ENCODE measurements at places on chromosomes 5 and 9. TPM values are rescaled to one million over a fixed set of nuclear protein-coding genes. Genes with fewer than 3 reads are reported as not detected.

Gene SPACA9
- total RNA-seq, result 2.1 TPM

Gene QRFP
- not detected for total RNA-seq

Gene SPINK4
- total RNA-seq, result not detected

Gene ZNF879
- total RNA-seq, result 7.6 TPM

Gene FYB1
- 0.12 TPM for total RNA-seq

Gene RAD17
- 23.7 TPM for total RNA-seq

Gene ADAMTS13
- 2.7 TPM for total RNA-seq

Gene PDCD1LG2
- total RNA-seq, result 10.1 TPM

Gene ABCA2
- total RNA-seq, result 19.0 TPM

Gene TSSK1B
- total RNA-seq, result 0.11 TPM

Gene DRD1
- not detected for total RNA-seq

Gene PALM2AKAP2
- total RNA-seq, result 20.4 TPM

Gene FGF1
- total RNA-seq, result 4.0 TPM

Gene GPX8
- total RNA-seq, result 126 TPM

Gene KLF9
- total RNA-seq, result 33.4 TPM

Gene CDK5RAP2
- total RNA-seq, result 35.2 TPM

Gene ZNF474
- total RNA-seq, result 0.11 TPM

Gene DMAC1
- total RNA-seq, result 7.4 TPM

Gene PCDHB6
- under 0.01 TPM for total RNA-seq

Gene ZNF618
- 11.4 TPM for total RNA-seq

Gene HSPB3
- 1.8 TPM for total RNA-seq

Gene PCDHGB2
- total RNA-seq, result 1.2 TPM

Gene FOXD4L3
- not detected for total RNA-seq

Gene ZDHHC11
- 0.44 TPM for total RNA-seq

Gene NDST1
- 39.5 TPM for total RNA-seq

Gene SLC6A7
- not detected for total RNA-seq

Gene EEIG1
- total RNA-seq, result 10.2 TPM

Gene NUTM2F
- total RNA-seq, result not detected

Gene OR2Y1
- not detected for total RNA-seq

Gene FAM163B
- total RNA-seq, result not detected

Gene GRM6
- not detected for total RNA-seq

Gene SV2C
- not detected for total RNA-seq

Gene DBH
- not detected for total RNA-seq

Gene MARCOL
- not detected for total RNA-seq

Gene FAT2
- under 0.01 TPM for total RNA-seq

Gene TMEM252
- total RNA-seq, result not detected

Gene PIP5KL1
- total RNA-seq, result 1.2 TPM

Gene INSYN2B
- 11.2 TPM for total RNA-seq

Gene ZNF189
- 25.5 TPM for total RNA-seq

Gene TNFSF8
- not detected for total RNA-seq

Gene SHOC1
- not detected for total RNA-seq

Gene PCA3
- total RNA-seq, result under 0.01 TPM

Gene DYNC2I2
- 113 TPM for total RNA-seq

Gene CNTFR
- not detected for total RNA-seq

Gene PCDHGB5
- total RNA-seq, result 16.2 TPM

Gene WDR31
- 1.3 TPM for total RNA-seq

Measured in uterine smooth muscle cell (primary cell).